Motor neuron (in vitro differentiated cells): ENCODE measurements at places on chromosomes 11 and 22. TPM values are rescaled to one million over a fixed set of nuclear protein-coding genes. Genes with fewer than 3 reads are reported as not detected.

DNA sequence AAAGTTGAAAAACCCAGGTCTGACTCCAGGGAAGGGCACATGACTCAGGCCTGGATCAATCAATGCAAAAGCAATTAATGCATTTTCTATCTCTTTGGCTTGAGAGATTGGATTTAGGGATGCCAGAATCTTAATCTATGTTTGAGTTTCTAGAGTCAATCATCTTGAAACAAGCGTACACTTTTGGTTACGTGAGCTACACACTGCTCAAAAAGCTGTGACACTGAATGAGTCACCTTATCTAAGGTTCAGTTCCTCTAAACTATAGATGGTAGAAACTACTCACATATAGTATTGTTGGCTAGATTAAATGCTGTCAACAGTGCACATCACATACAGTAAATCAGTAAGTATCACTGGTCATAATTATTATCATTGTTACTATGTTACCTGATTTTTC lies 24.2 kb downstream of the MRE11 start:
- no peak for ATAC-seq

DNA sequence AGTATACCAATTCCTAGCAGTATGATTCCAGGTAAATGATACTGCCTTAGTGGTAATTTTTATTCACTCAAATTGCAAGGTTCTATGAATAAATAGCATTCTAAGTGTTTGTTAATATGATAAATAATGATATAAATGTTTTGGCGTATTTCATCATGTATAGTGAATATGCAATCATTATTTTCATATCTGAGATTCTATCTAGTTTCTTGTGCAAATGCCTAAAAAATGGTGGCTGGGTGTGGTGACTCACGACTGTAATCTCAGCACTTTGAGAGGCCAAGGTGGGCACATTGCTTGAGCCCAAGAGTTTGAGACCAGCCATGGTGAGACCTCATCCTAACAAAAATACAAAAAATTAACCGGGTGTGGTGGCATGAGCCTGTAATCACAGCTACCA lies 13.9 kb downstream of the HIPK3 start:
- ATAC-seq, result no peak

GRCh38 chr11:115364896-115365295 lies 139.3 kb downstream of the CADM1 start:
- ATAC-seq, result no peak

GRCh38 chr22:44291265-44291664 lies 21.5 kb downstream of the SHISAL1 start:
- no peak for ATAC-seq

- ATAC-seq, result no peak
Observed at GRCh38 chr22:48653306-48653705, 1174.4 kb downstream of the BRD1 start.

DNA sequence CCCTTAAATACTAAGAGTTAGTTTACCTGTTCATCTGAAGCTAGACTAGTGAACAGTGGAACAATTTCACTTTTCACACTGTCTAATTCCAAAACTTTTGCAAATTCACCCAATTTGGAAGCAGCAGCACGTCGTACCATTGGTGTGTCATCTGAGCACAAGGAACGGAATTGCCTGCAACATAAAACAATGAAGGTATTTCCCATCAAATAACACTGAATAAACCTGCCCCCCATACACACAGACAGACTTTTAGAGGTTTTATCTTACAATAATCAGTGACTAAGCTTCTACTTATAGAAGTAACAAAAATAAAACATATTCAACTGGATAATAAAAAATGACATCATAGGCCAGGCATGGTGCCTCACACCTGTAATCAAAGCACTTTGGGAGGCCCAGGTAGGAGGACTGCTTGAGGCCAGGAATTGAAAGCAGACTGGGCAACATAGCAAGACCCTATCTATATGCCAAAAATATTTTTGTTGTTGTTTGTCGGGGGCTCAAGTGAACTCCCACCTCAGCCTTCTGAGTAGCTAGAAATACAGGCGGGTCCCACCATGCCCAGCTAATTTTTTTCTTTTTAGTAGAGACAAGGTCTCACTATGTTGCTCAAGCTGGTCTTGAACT lies 6.3 kb downstream of the PPP2R1B start:
- no peak for ATAC-seq

DNA sequence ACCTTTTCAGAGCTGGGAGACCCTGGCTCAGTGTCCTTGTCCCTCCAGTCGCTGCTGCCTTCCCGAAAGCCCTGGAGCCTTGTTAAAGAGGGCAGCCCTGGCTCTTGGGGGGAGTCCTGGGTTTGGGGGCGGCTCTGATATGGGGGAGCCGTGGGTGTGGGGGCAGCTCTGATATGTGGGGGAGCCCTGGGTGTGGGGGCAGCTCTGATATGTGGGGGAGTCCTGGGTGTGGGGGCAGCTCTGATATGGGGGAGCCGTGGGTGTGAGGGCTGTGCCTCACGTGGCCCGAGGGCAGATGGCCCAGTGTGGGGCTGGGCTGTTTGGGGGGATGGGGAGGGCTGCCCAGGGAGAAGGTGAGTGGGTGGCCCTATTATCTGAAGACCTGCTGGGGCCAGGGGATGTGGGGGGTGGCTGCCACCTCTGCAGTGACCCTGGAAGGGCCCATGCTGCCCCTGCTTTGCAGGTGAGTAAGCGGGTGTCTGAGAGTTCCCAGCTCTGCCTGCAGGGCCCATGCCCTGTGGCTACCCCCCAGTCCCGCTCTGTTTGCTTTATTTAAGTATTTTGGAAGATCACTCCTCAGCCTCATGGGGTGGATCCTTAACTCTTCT lies 30.9 kb upstream of the GRAMD4 start:
- ATAC-seq, result peak; percentile 2

DNA sequence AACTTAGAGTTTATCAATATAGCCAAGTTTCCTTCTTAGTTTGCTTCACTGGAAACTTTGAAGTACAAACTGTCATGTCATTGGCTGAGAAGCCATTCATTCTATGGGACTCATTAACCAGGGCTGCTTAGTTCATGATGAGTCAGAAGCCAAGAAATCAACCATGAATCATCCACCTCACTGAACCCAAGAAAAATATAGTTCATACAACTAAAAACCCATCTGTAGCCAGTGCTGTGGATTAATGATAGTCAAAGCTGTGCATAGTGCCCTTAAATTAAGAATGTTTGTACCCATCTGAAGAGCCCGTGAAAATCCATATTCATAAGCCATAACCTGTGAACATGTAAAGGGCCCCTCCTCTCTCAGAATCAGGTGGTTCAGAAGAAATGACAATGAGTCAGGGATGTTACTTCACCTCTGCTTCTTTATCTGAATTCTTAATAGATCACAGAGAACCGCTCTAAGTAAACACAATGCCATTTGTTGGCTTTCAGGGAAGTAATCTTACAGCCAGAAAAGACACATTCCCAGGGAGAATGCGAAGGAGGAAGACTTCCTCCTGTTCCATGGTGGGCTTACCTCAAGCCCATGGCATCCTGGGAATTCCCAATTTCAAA lies 25.4 kb downstream of the MMP20 start:
- ATAC-seq, result peak; percentile 95

- ATAC-seq, result no peak
Observed at GRCh38 chr11:71474141-71474770, 21.3 kb downstream of the NADSYN1 start.

GRCh38 chr11:2699185-2699530 lies 636 bp downstream of the KCNQ1OT1 start:
- ATAC-seq, result peak; percentile 0

GRCh38 chr22:19648419-19648929 lies 65.8 kb upstream of the SEPTIN5 start:
- no peak for ATAC-seq

DNA sequence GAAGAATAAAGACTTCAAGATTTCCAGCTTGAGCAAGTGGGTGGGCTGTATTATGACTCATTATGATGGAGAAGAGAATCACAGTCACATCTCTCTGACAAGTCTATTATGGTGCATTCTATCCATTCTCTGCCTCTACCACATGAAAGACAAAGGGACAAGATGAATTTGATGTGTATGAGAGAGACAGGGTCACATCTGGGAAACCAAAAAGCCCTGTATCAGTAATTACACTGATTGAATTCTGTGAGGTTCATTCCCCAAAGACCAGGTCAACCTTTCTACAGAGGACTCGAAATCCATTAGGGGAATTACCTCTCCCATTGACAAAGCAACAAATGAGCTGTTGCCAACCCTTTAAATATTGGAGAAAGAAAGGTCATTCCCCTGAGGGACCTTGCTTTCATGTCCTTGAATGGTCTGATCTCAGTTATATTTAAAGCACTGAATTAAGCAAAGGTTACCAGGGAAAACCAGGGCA lies 109.6 kb downstream of the USP35 start:
- peak; percentile 84 for ATAC-seq

DNA sequence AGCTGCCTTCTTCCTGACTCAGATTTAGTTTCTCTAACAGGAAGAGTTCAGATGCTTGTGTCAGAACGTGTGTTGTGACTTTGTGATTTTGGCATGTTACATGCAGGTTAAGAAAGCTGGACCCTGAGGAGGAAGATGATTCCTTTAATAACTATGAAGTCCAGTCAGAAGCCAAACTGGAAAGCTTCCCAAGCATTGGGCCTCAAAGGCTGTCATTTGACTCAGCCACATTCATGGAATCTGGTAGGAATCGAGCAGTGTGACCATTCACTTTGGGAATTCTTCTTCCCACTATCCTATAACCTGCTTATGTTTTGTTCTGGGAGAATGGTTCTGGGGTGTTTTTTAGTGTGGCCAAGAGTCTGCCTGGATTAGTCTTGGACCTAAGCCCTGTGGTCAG lies 48.0 kb downstream of the CABIN1 start:
- no peak for ATAC-seq

DNA sequence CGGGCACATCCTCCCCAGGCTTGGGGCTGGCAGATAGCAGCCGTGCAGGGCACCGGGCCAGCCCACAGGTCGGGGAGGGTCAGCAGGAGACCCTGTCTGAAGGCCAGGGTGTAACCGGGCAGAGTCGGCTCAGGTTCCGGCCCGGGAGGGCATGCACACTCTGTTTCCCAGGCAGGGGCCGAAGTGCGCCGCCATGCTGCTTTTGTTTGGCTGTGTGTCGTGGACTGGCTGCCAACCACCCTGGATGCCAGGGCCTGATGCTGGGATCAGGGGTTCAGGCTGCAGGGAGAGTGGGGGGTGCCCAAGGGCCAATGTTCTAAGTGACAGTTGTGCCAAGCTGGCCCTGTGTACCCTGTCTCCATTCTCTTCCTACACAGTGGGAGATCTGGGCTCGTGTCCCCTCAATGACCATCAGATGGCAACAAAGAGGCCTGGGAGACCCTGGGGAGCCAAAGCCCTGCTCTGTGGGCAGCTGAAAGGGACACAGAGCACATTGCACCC lies 120.9 kb upstream of the B3GAT1 start:
- ATAC-seq, result no peak

DNA sequence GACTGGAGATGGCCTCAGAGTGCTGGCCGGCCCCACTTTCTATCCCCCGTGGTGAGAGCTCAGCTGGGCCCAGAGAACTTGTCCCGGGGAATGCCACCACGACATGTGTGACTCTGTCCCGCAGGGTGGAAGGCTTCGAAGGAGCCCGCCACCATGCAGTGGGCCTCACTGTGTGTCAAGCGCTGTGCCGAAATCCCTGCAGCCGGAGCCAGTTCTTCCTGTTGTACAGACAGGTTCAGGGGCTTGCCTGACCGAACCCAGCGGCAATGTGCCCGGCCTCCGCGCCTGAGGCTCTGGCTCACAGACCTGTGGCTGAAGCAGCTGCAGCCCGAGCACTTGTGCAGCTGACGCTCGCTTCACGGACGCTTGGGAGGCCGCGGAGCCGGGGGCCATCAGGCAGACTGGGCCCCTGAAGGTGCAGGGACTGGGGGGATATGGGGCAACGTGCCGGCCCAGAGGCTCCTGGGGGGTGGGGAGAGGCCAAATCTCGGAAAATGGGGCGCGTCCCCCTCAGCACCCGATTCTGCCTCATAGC lies 650 bp downstream of the PPM1F start:
- ATAC-seq, result peak; percentile 51

DNA sequence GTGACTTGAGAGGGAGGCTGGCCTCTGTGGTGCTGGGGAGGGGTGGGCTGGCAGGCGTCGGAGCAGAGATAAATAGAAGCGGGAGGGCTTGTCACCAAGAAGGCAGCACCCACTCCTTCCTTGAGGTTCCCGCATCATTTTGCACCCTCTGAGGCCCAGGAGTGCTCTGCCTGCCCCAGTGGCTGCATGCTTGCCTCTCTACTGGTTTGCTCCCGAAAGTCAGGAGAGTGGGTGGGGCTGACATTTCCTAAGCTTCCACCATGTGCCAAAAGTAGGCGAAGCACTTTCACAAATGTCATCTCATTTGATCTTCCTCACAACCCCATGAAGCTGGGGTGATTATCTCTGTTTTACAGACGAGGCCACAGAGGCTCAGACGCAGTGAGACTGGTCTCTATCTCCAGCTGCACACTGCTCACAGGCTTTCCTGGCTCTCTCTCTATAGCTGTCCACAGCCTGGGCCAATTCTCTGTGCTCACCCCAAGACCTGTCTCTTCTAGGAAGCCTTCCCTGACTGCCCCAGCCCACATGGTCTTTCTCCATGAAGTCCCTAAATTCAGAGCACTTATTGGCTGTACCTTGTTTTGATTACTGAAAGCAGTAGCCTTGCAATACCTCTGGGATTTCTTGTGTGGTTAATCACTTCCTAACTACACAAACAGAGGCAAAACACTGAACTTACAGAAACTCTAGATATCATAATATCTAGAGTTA lies 2.6 kb upstream of the UCP3 start:
- no peak for ATAC-seq

GRCh38 chr11:34602245-34602644 lies 18.6 kb upstream of the EHF start:
- ATAC-seq, result no peak

- ATAC-seq, result no peak
Observed at GRCh38 chr22:35656284-35656752, 8.1 kb downstream of the APOL6 start.

GRCh38 chr22:30017375-30018223 lies 62.7 kb upstream of the HORMAD2 start:
- no peak for ATAC-seq

- no peak for ATAC-seq
Observed at GRCh38 chr11:75011357-75011756, 22.6 kb downstream of the NEU3 start.

DNA sequence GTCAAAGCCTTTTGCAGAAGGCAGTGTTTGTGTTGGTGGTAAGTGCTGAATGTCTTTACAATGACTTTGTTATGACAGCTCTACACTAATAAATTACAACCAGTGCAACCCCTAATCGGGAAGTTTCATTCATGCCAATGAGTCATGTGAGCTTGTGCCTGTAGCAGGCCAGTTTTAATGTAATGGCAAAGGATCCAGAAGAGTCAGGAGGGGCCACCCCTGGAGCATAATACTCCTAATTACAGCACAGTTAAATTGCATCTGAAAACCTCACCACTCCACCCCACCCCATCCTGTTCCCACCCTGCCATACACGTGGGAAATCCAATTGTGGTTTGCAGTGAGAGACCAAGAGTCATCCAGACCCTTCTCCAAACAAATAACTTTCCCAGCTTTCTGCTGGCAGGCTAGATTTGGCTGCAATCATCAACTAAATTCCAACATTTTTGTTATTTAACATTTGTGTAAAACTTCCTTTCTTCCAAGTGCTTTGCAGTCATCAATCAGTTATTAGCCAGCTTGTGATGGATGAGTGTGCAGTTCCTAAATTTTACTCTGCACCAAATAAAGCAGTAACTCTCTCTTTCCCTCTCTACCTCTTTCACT lies 277.3 kb upstream of the FAT3 start:
- ATAC-seq, result peak; percentile 40

ART1 gene
- total RNA-seq, result not detected in 2 replicates

SHANK3 gene
- total RNA-seq, result 4.6 and 6.1 TPM in 2 replicates

KRTAP5-2 gene
- 2.5 and 2.9 TPM in 2 replicates for total RNA-seq

SLC22A12 gene
- 0.20 and 0.22 TPM in 2 replicates for total RNA-seq

CHST1 gene
- total RNA-seq, result 1.3 and 3.1 TPM in 2 replicates

NNMT gene
- total RNA-seq, result 3.5 and 4.3 TPM in 2 replicates

KRTAP5-11 gene
- total RNA-seq, result 0.68 and 0.76 TPM in 2 replicates

NXPE4 gene
- 0.27 TPM in 1 of 2 replicates, not detected in the other for total RNA-seq

PHF21B gene
- total RNA-seq, result 10.7 and 10.8 TPM in 2 replicates

SLN gene
- total RNA-seq, result 0.66 TPM in 1 of 2 replicates, not detected in the other

C11orf86 gene
- total RNA-seq, result 0.29 TPM in 1 of 2 replicates, not detected in the other
